Muscle of leg (tissue), 16 donors: ENCODE measurements at places on chromosomes 6 and 20. TPM values are rescaled to one million over a fixed set of nuclear protein-coding genes. Genes with fewer than 3 reads are reported as not detected.
A peak's percentile ranks its signal among the peaks of the same experiment; 100 is the strongest.

GRCh38 chr6:26360451-26361416 is 4.3 kb upstream of the BTN3A2 start:
- no peak overlapping the region for H3K27ac ChIP-seq
- H3K27me3 ChIP-seq, result no peaks in the 10 kb centered on the region
- no peaks in the 10 kb centered on the region for H3K36me3 ChIP-seq

DNA sequence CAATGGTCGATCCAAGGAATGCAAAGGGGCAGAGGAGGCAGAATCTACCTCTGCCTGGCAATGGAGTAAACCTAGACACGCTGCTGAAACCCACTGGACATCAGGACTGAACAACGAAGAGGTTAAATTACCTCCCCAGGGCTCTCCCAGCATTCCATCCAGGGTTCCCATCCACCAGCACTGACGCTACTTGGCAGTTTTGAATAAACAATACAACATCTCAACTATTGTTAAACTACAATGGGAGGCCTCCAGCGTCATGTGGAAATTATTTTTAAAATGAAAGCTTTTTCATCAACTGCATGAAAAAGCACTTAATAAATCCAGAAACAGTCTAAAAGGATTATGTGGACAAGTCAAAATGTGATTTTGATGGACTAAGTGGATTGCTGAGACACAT is 96.8 kb upstream of the NHSL1 start:
- peak; percentile 39 for DNase-seq
- H3K27me3 ChIP-seq, result no peaks in the 10 kb centered on the region
- no peak overlapping the region for H3K27ac ChIP-seq

DNA sequence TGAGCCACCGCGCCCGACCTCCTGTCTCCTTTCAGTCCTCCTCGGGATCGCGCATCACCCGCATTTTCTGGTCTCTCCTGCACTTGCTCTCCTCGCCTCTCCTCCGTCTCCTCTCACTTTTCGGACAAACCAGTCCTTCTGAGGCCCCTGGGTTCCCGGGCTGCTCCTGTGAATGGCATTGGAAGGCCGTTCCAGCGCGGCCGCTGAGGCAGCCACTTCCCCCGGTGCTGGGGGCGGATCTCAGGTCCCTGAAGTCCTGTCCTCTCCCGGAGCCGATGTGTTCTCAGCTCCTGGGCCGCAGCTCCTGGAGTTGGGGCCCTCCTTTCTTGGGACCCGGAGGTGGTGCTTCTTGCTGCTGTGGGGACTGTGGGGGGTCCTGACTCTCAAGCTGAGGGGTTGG is 803 bp downstream of the MICB start:
- H3K4me3 ChIP-seq, result no peak overlapping the region
- H3K4me1 ChIP-seq, result peaks cover 15% of the 10 kb centered on the region
- DNase-seq, result no peak
- peaks cover 57% of the 10 kb centered on the region for H3K27me3 ChIP-seq
- no peaks in the 10 kb centered on the region for H3K36me3 ChIP-seq
- no peak overlapping the region for H3K27ac ChIP-seq

DNA sequence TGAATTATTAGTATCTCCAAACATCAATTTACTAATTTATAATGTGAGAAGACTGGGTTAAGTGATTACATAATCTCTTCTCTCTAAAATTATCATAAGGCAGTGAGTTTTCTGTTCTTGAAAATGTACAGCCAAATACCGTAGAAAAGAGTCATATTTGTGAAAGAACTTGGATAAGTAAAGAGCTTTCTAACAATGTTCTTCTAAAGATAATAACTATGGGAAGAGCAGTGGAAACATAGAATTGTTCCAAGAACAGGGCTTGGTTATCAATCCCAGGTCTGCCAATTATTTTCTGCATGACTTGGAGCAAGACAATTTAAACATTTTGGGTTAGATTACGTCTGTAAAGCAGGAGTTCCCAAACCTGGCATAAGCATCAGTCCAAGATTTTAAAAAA is 198.1 kb upstream of the SGK1 start:
- H3K27ac ChIP-seq, result no peak overlapping the region
- no peaks in the 10 kb centered on the region for H3K27me3 ChIP-seq
- no peak overlapping the region for H3K4me3 ChIP-seq
- peaks cover 19% of the 10 kb centered on the region for H3K4me1 ChIP-seq
- DNase-seq, result peak; percentile 58

GRCh38 chr6:111892431-111892830 is 19.2 kb upstream of the FYN start:
- no peak overlapping the region for H3K27ac ChIP-seq

- no peaks in the 10 kb centered on the region for H3K36me3 ChIP-seq
- H3K4me3 ChIP-seq, result no peak overlapping the region
- no peak for DNase-seq
- no peaks in the 10 kb centered on the region for H3K27me3 ChIP-seq
- peaks cover 53% of the 10 kb centered on the region for H3K4me1 ChIP-seq
Observed at GRCh38 chr20:62922451-62922921, 3.8 kb downstream of the DIDO1 start.

DNA sequence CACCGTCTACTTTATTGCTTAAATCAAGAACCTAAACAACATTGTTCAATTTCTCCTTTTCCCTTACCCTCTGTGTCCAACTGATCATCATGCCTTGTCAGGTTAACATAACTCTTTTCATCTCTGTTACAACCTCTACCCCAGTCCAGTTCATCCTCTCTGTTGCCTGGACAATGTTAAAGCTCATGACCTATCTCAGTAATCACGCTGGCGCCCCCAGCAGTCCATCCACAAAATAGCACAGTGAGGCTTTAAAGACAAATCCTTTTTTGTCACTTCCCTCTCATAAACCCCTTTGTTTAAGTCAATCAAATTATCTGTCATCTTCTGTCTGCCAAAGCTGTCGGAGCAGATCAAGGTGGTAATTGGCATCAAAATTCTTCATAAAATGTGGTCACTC is 140.1 kb downstream of the QKI start:
- H3K4me1 ChIP-seq, result no peaks in the 10 kb centered on the region
- peaks cover 21% of the 10 kb centered on the region for H3K36me3 ChIP-seq
- no peak overlapping the region for H3K27ac ChIP-seq
- H3K27me3 ChIP-seq, result no peaks in the 10 kb centered on the region
- no peak for DNase-seq

GRCh38 chr6:162421004-162421403 is 306.6 kb downstream of the PRKN start:
- no peak overlapping the region for H3K27ac ChIP-seq
- H3K4me1 ChIP-seq, result peaks cover 3% of the 10 kb centered on the region
- no peak overlapping the region for H3K4me3 ChIP-seq
- no peaks in the 10 kb centered on the region for H3K36me3 ChIP-seq
- no peak for DNase-seq

- no peaks in the 10 kb centered on the region for H3K27me3 ChIP-seq
- no peaks in the 10 kb centered on the region for H3K36me3 ChIP-seq
- H3K27ac ChIP-seq, result no peak overlapping the region
- no peak overlapping the region for H3K4me3 ChIP-seq
Observed at GRCh38 chr6:34950849-34951248, 61.8 kb downstream of the ANKS1A start.

DNA sequence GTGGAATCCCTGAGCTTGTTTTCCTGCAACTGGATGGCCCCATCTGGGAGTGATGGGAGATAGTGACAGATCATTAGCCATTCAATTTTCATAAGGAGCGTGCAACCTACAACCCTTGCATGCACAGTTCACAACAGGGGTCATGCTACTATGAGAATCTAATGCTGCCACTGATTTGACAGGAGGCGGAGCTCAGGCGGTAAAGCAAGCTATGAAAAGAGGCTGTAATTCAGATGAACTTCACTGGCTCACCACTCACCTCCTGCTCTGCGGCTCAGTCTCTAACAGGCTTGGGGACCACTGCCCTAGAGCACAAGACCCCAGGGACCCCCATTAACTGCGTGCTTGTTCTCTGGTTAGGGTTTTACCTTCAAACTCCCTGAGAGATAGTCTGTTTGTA is 12.4 kb upstream of the TREML4 start:
- no peak for DNase-seq
- H3K4me1 ChIP-seq, result no peaks in the 10 kb centered on the region
- no peak overlapping the region for H3K4me3 ChIP-seq
- no peak overlapping the region for H3K27ac ChIP-seq
- no peaks in the 10 kb centered on the region for H3K36me3 ChIP-seq

DNA sequence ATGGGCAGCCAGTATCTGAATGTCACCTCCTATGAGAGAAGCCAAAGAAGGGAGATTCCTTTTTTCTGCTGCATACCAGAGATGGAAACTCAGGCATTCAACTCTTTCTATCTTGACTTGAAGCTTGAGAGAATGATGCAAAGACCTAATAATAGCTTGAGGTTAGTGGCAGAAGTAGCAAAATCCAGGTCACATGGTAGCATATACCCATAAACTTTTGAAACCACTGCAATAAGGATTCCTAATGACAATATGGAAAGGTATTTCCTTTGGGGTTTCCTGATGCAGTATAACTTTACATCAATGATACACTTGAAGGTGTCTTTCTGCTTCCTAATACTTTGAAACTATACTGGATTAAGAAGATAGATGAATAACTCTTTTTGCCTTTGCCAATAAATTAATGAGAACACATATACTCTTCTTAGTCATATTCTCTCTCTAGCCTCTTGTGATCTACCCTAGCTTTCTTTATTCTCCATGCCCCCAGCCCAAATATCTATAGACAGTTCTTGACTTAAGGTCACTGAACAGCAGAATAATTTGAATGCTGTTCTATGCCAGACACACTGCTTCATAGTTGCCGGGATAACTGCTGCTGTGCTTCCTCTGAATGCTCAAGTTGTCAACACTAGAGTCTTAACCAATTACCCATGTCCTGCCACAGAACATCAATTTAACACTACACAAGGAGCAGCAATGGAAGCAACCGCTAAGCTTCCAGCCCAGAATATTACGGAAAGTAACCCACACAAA is 155.5 kb upstream of the SIM1 start:
- H3K27ac ChIP-seq, result no peak overlapping the region
- no peaks in the 10 kb centered on the region for H3K4me1 ChIP-seq
- DNase-seq, result no peak
- H3K36me3 ChIP-seq, result peaks cover 2% of the 10 kb centered on the region
- H3K4me3 ChIP-seq, result no peak overlapping the region
- H3K27me3 ChIP-seq, result no peaks in the 10 kb centered on the region

- DNase-seq, result no peak
- no peaks in the 10 kb centered on the region for H3K27me3 ChIP-seq
- no peak overlapping the region for H3K27ac ChIP-seq
Observed at GRCh38 chr6:133632906-133633305, 256.0 kb upstream of the TCF21 start.

DNA sequence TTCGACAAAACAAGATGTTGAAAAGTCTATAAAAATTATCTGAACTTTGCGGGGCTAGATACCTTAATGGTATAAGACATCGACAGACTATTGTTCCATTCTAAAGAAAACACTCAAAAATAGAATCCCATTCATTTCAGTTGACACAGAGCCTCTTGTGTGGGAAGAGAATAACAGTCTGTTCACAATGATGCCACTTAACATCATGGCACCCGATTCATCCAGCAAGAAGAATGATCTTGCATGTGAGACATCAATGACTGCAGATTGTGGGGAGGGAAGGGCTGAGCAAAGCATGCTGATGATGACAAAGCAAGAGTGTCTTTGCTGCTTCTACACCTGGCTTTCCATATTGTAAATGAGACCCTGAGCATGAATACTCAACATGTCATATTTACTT is 49.7 kb upstream of the ARMH2 start:
- no peaks in the 10 kb centered on the region for H3K27me3 ChIP-seq
- H3K4me1 ChIP-seq, result no peaks in the 10 kb centered on the region
- H3K36me3 ChIP-seq, result peaks cover 46% of the 10 kb centered on the region
- DNase-seq, result no peak
- H3K27ac ChIP-seq, result no peak overlapping the region
- H3K4me3 ChIP-seq, result no peak overlapping the region

- H3K4me1 ChIP-seq, result no peaks in the 10 kb centered on the region
- no peak overlapping the region for H3K4me3 ChIP-seq
- H3K27ac ChIP-seq, result no peak overlapping the region
- DNase-seq, result no peak
Observed at GRCh38 chr6:80489911-80490635, 383.6 kb downstream of the BCKDHB start.

DNA sequence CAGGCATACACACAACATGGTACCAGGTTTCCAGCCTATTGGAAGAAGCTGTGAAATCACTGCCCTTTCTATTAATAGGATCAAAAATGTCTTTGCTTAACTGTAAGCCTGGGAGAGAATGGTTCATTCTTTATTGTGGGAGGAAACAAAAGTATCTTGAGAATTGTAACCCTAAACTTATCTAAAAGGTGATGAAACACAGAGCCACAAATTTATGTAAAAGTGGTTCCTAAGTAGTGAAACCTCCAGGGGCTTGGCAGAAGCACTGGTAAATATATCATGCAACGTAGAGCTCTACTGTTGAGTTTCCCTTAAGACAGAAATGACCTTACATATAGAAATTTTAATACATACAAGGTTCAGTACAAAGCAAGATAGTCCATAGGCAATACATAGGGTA is 17.2 kb upstream of the NOX3 start:
- no peak overlapping the region for H3K4me3 ChIP-seq
- no peaks in the 10 kb centered on the region for H3K27me3 ChIP-seq
- no peak overlapping the region for H3K27ac ChIP-seq

DNA sequence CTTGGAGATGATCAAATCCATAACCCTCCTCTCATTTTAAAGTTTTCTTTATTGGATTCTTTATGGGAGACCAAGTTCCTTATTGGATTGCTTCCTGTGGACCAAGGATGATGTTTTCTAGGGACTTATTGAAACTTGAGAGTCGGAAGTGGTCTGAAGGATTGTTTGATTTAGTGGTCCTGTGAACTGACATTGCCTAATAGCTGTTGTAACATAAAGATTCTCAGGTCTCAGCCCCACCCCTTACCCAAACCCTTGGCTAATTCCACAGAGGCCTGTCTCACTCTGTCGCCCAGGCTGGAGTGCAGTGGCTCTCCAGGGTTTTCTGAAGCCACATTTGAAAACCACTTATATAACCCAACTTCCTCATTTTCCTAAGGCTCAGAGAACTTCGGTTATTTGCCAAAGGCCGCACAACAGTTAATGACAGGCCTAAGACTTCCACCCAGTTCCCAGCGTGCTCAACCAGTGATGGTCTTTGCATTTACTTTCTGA is 77.0 kb downstream of the ATXN1 start:
- DNase-seq, result peak; percentile 49
- H3K27me3 ChIP-seq, result no peaks in the 10 kb centered on the region
- peaks cover 5% of the 10 kb centered on the region for H3K36me3 ChIP-seq
- H3K27ac ChIP-seq, result no peak overlapping the region
- peaks cover 5% of the 10 kb centered on the region for H3K4me1 ChIP-seq

GRCh38 chr6:79949233-79949632 is 1.9 kb upstream of the ELOVL4 start:
- no peaks in the 10 kb centered on the region for H3K36me3 ChIP-seq
- no peak overlapping the region for H3K27ac ChIP-seq
- H3K27me3 ChIP-seq, result peaks cover 32% of the 10 kb centered on the region

Gene CLPSL1
- not detected for polyA plus RNA-seq

Gene DZANK1
- 3.9 TPM for polyA plus RNA-seq

Gene KIF16B
- 30.3 TPM for polyA plus RNA-seq

Gene SLC4A11
- polyA plus RNA-seq, result 1.7 TPM

Gene TLDC2
- 0.21 TPM for polyA plus RNA-seq

Gene TMEM74B
- 3.3 TPM for polyA plus RNA-seq

Gene CPNE5
- polyA plus RNA-seq, result 8.2 TPM
